ENCODE measurements at places on chromosomes 12 and 14.
A peak's percentile ranks its signal among the peaks of the same experiment; 100 is the strongest.

- DNase-seq, result no peak
These were observed 121.6 kb downstream of the TMEM121 start for GRCh38 chr14:105647784-105648608.

DNA sequence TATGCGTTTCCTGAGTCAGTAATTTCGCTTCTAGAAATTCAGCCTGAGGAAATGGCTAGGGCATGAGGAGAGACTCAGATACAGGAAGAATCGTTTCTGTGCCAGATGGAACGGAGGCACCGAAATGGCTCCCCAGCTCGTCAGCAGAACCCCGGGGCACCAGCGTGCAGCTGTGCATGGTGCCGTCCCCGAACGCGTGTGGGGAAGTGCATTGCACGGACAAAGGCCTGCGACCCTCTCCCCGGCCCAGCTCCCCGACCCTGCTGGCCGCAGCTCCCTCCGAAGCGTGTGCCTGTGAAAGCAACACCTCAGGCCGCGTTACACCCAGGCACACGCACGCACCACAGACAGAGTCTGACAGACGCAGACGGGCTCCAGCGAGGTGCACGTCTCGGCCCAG lies 82.9 kb downstream of the NOC4L start:
- no peak for DNase-seq

GRCh38 chr14:45679853-45680252 lies 426.9 kb upstream of the MIS18BP1 start:
- peak; percentile 72 for DNase-seq

DNA sequence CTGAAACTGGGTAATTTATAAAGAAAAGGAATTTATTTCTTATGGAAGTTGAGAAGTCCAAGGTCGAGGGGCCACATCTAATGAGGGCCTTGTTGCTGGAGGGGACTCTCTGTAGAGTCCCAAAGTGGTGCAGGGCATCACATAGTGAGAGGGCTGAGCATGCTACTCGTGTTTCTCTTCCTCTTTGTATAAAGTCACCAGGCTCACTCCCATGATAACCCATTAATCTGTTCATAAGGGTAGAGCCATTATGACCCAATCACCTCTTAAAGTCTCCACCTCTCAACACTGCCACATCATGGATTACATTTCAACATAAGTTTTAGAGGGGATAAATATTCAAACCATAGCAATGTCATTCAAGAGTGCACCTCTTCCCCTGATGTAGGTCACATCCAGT lies 79.1 kb upstream of the ATP2B1 start:
- DNase-seq, result no peak

DNA sequence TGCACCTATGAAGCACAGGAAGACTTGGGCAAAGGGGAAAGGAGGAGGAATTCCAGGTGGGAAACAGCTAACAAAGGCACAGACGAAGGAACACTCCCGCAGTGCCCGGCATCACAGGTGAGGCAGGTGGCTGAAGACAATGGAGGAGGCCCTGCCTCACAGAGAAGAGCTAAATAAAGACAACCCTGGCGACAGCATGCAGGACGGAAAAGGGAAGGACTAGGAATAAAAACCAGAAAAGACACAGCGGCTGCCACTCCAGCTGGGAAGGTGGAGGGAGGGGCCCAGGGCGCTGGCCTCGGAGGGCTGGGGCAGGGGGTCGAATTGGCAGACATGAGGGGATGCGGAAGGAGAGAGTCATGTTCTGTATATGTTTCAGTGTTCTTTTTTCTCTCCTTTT lies 43.0 kb upstream of the ANO2 start:
- DNase-seq, result no peak

DNA sequence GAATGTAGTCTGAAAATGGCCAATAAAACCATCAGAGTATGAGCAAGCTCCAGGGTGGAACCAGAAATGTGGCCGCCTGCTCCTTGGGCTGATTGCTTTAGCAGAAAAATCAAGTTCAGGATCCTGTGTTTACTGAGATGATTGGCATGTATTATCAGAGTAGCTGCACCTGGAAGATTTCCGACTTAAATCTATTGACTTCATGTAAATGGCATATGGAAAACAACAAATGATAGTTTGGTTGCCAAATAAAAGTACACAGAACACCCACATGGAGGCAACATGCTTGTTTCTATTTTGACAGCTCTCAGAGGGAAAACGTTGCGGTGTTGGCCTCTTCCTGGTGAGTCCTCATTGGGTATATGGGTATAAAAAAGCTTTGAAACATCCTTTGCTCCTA lies 31.3 kb downstream of the SOCS2 start:
- no peak for DNase-seq

DNA sequence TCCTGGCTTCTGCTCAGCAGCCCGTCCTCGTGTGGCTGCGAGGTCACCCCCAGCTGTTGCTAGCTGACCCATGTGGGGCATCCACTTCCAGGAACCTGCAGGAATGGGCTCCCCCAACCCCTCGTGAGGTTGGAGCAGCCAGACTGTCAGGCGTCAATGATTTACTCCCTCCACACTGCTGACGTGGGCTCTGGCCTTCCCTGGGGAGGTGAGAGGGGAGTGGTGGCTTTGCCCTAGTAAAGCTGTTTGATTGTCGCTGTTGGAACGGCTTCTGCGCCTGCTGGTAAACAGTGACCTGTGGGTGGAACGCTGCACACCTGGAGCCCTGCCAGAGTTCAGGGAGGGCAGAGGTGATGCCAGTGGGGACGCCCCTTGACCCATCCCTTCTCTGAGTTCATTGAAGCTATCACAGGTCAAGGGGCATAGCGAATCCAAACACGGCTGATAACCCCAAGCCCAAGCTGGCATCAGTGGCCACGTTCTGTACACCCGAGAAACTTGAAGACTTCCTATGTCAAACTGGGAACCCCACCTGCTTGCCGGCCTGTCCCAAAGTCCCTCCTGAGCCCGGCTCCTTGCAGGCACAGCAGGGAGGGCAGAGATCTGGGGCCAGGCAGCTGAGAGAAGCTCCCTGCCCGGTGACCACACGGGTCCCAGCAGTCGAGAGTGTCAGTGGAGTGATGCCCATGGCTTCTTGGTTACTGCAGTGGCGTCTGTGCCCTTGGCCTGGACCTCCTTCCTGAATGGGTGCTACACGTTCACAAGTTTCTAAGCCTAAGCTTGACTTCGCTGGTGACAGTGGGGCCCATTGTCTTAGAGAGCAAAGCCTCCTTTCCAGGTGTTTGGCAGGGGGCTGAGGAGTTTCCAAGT lies 2.7 kb downstream of the ASPG start:
- no peak for DNase-seq

- no peak for DNase-seq
These were observed 45.0 kb downstream of the PLEKHD1 start for GRCh38 chr14:69529563-69529962.

DNA sequence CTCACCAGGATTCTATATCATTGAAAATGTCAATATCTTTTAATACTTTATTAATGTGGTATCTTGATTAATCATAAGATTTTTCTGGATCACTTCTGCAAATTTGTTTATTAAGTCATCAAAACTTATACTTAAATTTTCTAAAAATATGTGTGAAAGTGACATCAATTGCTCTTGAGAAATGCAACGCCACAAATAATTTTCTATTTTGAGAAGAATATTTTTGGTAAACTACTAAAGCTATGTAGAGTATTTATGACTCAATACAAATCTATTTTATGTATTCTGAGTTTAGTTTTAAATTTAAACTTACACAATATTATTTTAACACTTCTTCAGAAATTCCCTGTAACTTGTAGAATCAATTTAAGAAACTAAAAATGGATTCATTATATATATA lies 263.3 kb downstream of the RASSF9 start:
- DNase-seq, result peak; percentile 27

- DNase-seq, result no peak
These were observed 37.0 kb downstream of the B4GALNT3 start for GRCh38 chr12:496736-497135.

DNA sequence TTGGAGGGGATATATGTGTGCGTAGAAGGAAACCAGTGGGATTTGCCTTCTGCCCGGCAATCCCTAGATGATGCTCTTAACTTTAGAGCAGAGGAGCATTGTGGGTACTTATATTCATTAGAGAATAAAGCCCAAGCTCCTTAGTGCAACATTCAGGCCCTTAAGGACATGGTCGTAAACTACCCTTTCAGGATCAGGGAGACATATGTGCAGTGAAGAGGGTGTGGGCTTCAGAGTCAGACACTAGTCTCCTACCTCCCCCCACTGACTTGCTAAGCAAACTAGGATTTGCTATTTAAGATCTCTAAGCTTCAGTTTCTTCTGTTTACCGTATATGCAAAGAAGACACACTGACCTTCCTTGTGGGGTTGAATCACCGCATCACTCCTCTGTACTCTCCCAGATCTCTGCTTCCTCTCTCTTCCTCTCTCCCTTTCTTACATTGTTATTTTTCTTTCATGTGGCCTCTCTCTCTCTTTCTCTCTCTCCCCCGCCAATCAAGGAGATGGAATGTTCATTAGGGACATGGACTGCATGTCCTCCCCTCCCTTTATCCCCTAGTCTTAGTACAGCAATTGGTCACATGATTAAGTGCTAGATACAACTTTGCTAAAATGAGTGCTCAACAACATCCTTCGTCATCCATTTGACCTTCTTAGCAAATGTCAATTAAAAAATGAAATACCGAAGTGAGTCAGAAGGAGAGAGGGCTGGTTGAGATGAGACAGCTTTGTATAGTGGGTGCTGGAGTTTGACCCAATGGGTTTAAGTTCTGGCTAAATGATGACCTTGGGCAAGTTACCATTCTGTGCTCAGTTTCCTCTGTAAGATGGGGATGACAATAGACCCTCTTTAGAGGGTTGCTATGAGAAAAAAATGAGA lies 91.7 kb downstream of the TMX1 start:
- no peak for DNase-seq

DNA sequence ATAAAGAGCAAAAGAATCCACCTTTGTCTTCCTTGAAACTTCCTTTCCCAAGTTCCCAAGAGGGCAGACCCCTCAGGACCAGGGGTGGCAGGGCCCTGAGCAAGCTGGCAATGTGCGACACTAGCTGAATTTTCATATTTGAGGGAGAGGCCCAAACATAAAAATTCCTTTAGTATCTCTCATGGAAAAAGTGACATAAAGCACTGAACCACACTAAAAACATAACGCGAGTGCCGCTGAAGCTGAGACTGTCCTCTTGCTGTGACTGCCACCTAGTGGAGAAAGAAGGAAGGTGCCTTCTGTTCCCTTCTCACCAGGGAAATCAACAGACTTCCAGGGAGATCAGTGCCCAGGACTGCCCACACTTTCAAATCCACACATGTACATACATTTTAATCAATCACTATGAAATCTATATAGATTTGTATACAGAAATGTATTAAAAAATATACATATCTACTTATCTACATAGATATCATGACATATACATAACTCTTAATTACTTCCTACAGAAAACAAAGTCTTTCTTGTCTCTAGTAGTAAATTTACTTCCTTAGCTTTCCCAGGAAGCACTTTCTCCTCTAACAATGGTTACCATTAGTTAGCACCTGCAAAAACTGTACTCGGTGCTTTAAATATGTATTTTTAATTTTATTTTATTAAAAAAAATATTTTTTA lies 53.8 kb downstream of the SSH1 start:
- peak; percentile 95 for DNase-seq

DNA sequence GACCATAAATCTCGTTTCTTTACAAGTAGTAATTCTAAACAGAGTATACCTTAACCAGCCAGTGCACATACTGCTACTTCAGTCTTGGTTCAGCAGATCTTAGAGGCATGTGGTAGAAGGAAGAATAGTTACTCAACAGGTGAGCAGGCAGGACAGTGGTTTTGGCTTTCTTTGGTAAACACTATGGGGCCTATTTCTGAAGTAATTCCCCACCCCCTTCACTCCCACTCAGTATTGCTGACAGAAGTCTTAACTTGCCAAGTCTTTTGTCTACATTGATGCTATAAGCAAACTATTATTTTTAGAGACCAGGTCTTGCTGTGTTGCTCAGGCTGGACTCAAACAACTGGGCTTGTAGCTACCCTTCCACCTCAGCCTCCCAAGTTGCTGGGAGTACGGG lies 68.5 kb downstream of the FBXO34 start:
- DNase-seq, result no peak

DNA sequence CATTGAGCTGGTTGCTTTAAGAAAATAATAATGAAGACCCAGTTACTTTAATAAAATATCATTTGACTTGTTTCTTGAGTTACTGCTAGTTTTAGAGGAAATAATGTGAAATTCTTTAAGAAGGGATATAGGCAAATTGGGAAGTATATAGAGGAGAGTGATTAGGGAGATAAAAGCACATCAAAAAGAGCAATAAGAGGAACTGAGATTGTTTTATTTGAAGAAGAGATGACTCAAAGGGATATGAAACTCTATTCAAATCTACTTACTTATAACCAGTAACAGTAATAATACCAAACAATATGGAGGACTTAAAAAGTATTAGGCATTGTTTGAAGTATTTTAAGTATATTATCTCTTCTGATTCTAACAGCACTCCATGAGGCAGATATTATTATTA lies 37.1 kb downstream of the LRRK2 start:
- no peak for DNase-seq

GRCh38 chr12:76883151-76883550 lies 4.3 kb upstream of the CSRP2 start:
- DNase-seq, result peak; percentile 66

DNA sequence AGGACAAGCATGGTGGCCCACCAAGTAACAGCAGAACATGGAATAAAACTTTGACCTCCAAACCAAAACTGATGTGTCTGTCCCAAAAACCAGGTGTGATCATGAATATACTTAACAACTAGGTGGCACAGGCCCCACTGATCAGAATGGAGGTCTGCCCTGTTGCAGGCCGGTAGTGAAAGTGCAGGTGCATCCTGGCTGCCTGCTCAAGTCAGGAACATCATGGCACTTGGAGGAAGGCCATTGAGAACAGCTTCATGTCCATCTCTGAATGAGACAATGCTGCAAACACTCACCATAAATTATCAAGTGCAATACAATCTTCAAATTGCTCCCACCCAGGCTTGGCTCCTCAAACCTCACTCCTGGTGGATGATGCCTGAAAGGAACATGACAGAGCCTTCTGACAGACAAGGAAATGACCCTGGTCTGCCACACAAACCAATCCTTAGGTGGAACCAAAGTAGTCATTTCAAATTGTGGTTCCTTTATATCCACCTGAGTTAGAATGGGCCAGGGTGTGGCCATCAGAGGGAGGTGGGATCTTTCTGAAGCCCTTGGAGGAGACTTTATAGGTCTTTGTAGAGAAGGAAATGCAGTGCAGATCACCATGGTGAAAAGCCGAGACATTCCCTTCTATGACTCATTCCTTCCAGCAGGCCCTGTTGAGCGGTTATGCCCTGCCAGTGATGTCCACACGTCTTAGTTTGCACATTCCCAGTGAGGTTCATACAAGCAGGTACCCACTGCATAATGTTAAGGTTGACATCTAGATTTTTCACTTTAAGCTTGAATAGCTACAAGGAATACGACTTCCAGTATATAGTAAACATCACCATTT lies 36.0 kb downstream of the EGLN3 start:
- DNase-seq, result peak; percentile 84

- DNase-seq, result peak; percentile 95
These were observed 65.4 kb downstream of the TAOK3 start for GRCh38 chr12:118307069-118307954.
